ENCODE measurements at places on chromosomes 12 and 14.

GRCh38 chr14:103123634-103124500 is 606 bp downstream of the TNFAIP2 start:
- no peak for DNase-seq

DNA sequence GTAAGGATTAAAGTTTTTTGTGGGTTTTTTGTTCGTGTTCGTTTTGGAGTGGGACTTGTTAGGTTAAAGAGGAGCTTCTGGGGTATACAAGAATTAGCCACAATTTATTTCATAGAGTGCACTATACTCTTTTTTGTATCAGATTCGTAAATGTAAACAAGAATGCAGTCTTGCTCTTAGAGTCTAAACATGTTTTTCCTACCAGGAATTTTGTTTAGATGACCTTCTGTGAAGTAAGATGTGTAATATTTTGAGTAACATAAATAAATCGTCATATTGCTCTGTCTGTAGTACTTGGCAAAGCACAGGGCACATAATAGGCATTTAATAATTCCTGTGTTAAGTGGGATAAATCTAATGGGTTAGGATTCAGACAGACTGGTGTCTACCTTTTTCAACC is 9.6 kb downstream of the CNOT2 start:
- no peak for DNase-seq

DNA sequence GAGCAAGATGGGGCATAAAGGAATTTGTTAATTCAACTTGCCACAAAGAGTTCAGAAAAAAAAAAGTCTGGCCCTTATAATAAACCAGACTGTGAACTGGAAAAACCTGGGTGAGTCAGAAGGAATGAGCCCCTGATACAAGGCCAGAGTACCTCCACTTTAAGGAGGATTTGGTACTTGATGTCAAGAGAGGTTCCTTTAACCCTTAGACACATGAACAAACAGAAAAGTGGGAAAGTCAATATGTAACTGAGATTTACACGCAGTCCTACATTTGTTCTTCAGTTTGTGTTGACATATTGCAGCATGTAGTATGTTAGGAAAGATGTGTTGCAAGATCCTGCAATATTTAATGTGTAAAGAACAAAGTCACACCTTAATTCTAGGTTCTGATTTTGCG is 14.2 kb upstream of the SLC38A4 start:
- DNase-seq = no peak

DNA sequence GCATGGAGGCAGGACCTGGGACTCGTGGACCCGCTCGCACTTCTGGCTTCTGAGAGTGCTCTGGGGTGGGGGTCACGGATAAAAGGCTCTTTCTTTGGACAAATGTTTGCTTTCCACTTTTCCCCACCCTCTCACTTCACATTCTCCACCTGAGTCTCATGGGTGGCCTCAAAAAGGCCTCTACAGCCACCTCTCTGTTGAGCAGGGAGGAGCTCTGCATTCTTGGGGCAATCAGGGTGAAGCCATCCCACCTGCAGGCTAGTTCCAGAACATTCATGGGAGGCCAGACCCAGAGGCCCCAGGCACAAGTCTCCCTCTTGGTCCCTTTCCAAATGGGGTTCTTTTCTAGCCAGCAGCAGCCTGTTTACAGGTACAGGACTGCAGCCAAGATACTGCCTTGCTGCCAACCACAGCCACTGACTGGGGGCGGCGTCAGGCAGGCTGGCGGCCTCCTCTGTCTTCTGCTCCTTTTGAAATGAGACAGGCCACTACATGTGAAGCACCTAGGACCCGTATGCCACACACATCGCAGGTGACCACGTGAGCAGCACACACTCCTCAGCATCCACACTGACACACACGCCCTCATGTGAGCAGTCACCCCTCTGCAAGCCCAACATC is 18.2 kb upstream of the CEBPE start:
- no peak for DNase-seq

DNA sequence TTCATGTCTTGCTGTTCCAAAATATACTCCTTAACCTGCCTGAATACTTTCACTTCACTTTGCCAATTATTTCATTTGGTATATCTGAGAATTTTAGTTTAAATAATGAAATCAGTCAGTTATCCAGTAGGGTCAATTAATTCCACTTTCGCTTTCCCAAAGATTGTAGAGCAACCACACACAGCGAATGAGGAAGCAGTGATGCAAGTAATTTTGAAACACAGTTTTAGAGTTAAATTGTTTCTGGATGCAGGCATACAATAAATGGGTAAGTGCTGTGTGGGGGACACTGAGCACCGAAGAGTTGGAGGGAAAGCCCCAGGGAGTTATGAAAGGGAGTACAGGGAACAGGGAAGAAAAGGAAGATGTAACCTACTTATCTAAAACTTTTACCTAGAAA is 62.8 kb downstream of the TSHR start:
- no peak for DNase-seq

- DNase-seq = no peak
These were observed 482.8 kb downstream of the MED13L start for GRCh38 chr12:115794659-115795081.

DNA sequence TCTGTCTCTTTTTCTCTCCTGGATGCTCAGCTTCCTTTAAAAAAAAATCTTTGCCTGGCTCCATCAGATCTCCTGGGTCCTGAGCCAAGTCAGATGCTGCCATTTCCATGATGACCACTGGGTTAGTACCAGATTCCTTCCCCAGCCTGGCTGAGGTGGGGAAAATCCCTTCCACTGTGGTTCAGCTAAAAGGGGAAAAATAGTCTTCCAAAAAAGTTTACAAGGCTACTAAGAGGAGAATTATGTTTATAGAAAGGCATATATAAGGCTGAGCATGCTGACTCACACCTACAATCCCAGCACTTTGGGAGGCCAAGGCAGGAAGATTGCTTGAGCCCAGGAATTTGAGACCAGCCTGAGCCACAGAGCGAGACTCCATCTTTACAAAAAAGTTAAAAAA is 28.4 kb upstream of the GAS2L3 start:
- no peak for DNase-seq

DNA sequence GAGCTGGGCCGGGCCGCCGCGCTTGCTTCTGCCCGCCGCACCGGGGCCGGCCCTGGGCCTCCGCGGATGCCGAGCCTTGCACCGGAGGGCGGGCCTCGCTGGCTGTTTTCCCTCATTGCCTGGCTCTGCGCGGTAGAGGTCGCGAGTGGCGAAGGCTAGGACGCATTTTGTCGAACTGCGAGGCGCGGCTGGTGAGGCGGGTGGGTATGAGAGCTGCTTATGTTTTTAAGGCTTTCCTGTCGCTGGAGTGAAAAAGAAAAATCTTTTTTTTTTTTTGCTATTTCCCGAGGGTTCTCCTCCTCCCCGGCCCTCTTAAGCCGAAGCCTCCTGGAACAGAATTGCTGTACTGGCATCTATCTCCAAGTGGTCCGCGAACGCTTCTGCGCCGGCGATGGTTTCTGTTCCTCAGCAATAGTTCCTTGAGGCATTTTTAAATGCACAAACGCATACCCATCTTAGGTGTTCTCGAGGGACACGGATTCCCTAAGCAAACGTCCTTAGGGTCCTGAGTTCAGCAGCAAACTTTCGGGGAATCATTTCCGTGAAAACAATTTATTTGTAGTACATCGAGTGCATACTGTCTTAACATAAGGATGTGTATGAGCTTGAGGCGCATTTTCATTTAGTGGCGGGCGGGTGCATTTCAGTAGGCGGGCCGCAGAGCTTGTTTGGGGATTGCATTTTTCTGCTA is 631 bp downstream of the RESF1 start:
- DNase-seq = peak; percentile 43

- no peak for DNase-seq
These were observed 37.9 kb upstream of the NCOR2 start for GRCh38 chr12:124605150-124605882.

DNA sequence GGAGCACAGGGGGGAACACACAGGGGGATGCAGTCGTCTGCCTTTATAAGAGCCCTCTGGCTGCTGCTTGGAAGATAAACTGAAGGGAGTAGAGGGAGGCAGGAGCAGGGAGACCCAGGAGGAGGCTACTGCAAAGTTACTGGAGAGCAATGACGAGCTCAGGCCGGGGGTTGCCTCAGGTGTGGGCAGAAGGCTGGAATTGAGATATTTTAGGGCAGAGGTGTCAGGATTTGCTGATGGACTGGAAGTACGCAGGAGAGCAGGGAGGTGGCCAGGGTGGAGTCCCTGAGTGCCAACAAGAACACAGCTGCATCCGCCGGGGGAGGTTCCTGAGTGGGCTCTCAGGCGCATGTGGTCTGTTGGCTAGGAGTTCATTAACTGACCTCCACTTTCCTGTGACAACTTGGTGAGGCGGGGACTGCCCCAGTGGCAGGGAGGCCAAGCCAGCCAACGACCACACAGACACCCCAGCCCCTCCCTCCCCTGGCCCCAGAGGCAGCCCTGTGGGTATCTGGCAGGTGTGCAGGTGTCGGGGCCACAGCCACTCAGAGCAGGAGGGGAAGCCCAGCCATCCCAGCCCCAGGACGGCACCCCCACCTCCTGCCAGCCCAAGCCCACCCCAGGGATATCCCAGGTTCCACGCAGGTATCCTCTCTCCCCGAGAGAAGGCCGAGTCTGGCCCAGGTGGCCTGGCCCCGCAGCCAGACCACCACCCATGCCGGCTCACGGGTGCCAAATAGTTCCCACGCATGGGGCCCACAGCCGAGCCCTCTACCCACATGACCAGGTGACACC is 85.4 kb downstream of the NCOR2 start:
- DNase-seq = no peak

- DNase-seq = no peak
These were observed 2.8 kb upstream of the SIX1 start for GRCh38 chr14:60651796-60652673.

DNA sequence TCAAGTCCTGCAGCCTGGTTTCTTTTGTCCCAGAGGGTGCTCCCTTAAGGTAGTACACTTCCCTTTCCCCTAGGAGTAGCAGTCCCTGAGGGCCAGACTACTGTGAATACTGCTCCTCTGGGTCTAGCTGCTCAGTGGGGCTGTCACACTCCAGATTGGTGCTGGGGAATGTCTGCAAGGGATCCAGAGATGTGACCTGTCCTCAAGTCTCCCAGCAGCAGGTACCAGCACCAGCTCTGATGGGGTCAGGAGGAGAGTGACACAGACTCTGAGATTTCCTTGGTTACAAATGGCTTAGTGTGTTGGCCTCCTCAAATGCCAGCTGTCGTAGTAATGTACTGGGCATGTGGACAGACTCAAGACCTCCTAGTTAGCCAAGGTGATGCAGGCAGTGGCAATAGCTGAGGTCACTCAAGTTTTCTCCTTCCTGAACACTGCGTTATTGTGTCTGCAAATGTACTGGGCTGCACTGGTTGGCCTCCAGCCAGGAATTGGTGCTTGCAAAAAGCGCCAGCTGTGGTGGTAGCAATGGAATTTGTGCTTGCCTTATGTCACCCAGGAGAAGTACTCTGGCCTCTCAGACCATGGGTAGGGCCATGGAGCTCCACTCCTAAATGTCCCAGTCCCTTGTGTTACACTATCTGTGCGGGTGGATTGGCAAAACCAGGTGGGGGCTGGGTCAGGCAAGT is 36.4 kb upstream of the AEBP2 start:
- no peak for DNase-seq

DNA sequence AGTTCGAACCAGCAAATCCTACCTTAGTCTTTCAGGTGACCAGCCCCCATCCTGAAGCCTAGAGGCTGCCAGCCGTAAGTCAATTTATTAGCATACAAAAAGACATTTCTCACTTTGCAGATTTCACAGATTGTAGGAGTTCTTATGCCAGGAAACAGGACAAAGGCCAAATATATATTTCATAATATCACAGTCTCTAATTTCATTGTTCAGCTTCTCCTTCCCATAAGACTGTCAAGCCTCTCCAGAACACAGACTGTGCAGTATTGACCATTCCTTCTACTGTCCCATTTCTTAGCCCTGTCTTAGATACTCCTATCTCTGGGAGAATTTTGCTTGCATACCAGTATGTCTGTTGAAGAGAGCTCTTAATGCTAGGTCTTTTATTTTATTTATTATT is 89.2 kb upstream of the RESF1 start:
- DNase-seq = no peak

DNA sequence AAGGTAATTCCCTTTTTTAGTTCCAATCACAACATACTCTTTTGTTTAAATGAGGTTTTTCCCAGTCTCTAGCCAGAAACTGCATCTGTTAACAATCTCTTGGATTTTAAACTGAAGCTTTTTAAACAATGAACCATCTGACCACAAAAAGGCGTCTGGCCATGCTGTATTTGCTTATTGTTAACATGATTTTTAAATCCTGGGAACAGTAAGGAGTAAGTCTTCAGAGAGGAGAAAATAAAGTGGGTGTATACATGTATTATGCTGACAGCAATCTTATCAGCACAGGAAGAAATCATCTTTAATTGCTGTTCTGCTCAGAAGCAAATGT is 106.2 kb downstream of the DAAM1 start:
- DNase-seq = no peak

GRCh38 chr12:54661048-54661447 is 12.9 kb upstream of the DCD start:
- no peak for DNase-seq

- no peak for DNase-seq
These were observed 345.9 kb downstream of the BCL11B start for GRCh38 chr14:98926146-98926545.

DNA sequence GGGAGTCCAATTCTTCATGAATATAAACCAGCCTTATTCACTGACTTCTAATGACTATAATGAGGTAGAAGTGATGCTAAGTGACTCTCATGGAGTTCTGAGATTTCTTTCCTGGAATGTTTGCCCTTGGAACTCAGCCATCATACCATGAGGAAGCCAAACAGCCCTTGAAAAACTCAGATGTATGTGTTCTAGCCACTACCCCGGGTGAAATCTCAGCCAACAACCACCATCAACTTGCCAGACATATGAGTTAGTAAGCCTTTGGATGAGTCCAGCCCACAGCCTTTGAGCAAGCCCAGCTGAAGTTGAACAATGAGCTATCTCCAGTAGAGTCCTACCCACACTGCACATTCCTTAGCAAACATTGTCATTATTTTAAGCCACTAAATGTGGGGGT is 149.5 kb downstream of the SLC6A15 start:
- no peak for DNase-seq

GRCh38 chr12:39006286-39006685 is 100.9 kb upstream of the CPNE8 start:
- DNase-seq = no peak

DNA sequence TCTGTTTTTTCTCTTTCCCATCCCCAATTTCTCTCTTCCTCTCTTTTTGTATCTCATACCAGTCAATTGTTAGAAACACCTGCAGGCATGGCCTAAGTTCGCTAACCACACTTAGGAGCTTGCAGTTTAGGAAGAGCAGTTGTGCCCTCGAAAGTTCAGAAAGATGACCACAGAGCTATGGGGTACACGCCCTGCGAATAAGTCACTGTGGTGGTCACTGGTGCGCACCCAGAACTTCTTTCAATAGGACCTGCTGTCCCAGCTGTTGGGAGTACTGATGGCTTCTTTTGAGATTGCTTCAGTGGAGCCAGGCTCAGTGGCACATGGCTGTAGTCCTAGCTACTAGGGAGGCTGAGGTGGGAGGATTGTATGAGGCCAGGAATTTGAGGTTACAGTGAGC is 362.8 kb upstream of the TMTC1 start:
- no peak for DNase-seq

DNA sequence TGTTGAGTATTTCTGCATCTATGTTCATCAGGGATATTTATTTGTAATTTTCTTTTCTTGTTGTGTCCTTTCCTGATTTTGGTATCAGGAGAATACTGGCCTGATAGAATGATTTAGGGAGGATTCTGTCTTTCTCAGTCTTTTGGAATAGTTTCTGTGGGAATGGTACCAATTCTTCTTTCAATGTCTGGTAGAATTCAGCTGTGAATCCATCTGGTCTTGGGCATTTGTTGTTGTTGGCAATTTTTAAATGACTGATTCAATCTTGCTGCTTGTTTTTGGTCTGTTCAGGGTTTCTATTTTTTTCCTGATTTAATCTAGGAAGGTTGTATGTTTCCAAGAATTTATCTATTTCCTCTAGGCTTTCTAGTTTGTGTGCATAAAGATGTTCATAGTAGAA is 170.9 kb upstream of the PDE3A start:
- DNase-seq = no peak

Measured in T-helper 2 cell treated with Interferon-gamma antibody and Interleukin-4, amounts not matched to agents 5 μg/mL and 100 μg/mL, for 36 hours (primary cell).